CD4-positive, alpha-beta T cell treated with Interleukin-1 beta for 1 hour (primary cell): ENCODE measurements at places on chromosomes 1 and 21.

- DNase-seq, result no peak
These were observed 13.6 kb upstream of the ARHGEF16 start for GRCh38 chr1:3440711-3441409.

DNA sequence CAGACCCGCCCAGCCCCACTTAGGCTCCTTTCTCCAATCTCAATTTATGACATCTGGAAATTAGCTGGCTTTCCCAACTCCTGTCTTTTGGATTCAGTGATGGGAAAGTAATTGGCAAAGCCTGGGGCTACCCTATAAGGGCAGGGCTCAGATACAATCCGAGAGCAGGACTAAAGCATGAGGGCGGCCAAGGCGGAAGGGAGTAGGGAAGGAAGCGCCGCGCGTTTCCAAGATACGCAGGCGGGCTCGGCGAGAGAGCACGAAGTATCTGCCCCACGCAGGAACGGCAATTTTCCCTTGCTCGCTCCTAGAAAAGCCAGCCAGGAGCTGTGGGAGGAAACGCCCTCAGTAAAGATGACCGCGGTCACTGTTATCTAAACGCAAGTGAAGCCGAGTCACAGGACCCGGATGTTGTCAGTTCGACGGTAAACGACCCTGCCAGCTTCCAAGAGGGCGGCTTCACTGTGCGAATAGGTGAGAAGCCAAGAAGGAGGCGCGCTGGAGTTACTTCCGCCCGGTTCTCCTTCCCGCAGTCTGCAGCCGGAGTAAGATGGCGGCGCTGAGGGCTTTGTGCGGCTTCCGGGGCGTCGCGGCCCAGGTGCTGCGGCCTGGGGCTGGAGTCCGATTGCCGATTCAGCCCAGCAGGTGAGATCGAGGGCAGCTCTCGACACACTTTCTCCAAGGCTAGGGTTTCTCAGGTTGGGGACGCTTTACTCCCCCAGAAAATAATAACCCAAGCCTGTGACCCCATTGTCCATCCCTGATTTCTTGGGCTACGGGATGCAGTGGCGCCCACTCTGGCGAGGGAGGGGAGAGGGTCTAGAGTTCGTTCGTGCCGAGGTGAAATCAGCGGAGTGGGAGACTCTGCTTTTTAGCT, at the start of gene NDUFS2:
NDUFS2 (plus strand) TSS at position 532 of the 877 bp plus-strand sequence; CDS start at position 551, 19 bp downstream.
- DNase-seq, result peak; percentile 97

GRCh38 chr1:154087574-154087973, 67.3 kb downstream of the NUP210L start:
- no peak for DNase-seq

- no peak for DNase-seq
These were observed 324.6 kb downstream of the CAMTA1 start for GRCh38 chr1:7109901-7110300.

- DNase-seq, result no peak
These were observed 33.1 kb downstream of the MAP3K21 start for GRCh38 chr1:233360525-233361102.

DNA sequence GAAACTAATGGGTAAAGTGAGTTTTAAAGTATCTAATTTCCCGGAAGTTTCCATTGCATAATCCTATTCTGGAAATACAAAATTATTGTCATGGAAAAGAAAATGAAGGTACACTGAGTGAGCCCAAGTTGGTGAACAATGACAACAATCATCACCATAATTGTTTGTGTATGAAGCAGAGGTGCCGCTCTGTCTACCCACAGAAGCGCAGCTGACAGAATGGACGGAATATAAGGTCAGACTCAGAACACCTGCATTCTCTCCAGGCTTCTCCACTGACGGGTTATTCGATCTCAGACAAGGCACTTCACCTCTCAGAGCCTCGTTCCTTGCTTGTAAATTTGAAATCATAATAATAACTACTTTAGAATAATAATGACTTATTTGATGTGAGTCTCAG, 99.1 kb upstream of the NGF start:
- DNase-seq, result no peak

DNA sequence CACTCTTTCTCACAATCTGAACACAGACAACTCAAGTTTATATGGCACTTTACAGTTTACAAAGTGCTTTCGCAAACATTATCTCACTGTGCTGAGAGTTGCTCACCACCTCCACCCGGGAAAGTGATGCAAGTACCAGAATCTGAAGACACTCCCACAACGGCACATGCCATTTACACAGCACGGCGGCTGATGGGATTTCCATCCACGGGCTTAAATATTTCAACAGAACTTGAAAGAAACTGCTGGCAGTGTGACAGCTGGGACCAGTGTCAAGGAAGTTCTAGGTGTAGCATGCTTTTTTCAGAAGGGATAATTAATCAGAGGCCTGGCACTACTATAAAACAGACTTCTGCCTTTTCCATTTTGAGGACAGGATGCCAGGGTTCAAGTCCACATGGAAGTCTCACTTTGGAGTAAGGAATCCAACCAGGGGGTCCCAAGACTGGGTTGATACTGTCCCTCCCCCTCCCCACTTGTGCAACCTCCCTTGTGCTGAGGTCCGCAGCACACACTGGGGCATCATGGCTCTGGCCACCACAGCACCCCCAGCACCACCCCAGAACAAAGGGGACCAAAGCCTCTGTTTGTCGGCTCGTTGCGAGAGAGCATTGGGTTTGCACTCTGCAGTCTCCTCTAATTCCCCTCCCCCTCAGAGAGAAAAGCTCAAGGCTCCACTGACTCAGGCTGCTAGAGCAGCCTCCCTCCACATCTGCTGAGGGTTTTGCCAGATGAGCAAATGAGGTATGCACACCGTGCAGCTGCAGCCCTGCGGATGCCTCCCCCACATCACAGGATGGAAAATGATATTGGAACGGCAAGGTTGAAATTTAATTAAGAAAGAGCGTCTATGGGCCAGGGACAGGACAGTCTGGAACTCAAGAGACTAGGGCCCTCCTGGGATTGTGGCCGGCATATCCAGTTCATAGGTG, 154.9 kb downstream of the TGFBR3 start:
- peak; percentile 17 for DNase-seq

- no peak for DNase-seq
These were observed 1.1 kb downstream of the COL18A1 start for GRCh38 chr21:45405819-45406762.

DNA sequence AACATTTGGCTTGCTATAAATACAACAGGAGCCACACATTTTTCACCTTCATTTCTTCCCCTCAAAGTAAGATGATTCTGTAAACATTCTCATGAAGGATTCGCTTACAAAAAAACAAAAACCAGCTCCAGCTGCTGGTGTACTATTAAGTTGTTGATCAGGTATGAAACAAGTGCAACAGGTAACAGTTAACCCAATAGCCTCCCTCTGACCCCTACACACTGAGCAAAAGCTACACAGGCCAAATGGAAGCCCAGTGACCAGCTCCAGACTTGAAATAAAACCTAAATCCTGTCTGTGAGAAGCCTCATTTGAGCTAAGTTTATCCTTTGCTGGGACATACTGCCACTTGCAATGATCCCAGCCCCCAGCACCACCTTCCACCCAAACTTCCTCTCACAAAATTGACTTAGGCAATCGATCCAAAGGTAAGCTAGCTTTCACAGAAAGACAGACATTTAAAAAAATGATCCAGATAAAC, 991 bp downstream of the TIAM1 start:
- no peak for DNase-seq

DNA sequence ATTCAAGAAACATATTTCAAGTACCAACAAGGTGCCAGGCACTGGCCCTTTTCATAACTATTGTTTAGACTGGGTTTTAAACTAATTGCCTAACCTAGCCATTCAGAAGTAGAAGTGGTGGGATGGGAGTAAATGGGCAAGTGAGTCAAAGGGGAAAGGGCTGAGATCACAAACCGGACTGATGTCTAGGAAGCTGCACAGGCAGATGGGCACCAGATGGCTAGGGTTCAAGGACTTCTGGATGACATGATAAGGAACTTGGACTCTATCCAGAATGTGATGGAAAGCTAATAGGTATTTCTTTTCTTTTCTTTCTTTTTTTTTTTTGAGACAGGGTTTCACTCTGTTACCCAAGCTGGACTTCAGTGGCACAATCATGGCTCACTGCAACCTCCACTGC, 46.6 kb downstream of the LYST start:
- no peak for DNase-seq

- DNase-seq, result peak; percentile 77
These were observed at the start of gene KIF17 for GRCh38 chr1:20717452-20718342. Gene KIF17, minus strand, starts transcription at chr1:20718007. Its CDS starts 301 bp downstream, at chr1:20717706.

GRCh38 chr1:54138994-54139393, 13.8 kb downstream of the CDCP2 start:
- DNase-seq, result no peak

GRCh38 chr1:198176179-198176578, 19.4 kb downstream of the NEK7 start:
- DNase-seq, result no peak

DNA sequence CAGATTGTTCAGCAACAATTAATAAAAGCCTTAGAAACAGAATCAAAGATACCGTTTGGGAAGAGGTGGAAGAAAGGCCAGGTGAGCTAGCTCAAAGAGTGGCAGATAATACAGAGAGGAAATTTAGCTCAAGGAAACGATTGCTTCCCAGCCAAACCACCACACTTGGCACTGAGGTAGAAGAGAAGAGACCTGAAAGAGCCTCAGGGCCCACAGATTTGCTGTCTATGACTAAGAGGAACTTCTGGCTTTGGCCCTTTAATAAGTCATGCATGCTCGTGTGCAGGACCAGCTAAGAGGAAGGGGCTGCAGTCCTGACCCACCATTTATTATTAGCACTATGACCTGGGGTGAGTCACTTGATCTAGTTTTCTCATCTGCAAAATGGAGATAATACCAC, 72.8 kb upstream of the BCL10 start:
- no peak for DNase-seq

GRCh38 chr1:23553231-23554126, 5.8 kb downstream of the ID3 start:
- DNase-seq, result no peak

DNA sequence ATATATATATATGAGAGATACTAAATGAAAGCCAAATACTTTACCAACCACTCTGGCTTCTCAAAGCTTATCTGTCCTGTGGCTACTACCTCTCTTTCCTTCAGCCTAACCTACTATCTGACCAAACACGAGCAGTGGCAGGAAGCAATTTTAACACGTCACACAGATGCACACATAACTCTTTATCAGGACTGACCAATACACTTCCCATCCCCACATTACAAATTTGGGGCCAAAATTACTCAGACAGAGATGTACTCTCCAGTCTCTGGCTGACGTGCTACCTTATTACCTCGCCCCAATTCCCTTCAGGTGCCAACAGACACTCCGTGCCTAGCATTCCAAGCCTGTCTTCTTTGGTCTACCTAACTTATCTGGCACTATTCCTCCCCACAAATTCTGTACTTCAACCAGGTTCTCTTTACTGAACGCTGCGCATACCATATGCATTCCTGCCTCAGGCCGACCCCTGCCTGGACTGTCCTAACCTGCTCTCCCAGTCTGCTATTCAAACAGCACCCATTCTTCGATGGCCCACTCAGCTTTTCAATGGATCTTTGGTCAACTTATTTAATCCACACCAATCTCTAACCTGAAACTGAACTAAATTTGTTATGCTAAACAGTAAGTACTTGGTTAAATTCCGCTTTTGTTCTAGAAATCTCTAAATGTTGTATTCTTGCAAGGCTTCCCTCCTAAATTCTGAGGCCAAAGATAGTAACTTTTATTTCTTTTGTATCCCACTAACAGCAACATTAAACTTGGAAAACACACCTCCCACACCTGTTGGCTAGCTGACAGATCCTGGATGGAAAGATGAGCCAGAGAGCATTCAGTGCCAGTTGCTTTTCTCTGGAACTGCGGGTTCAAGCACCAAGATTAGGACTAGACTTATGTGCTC, 27.9 kb downstream of the RERE start:
- DNase-seq, result no peak

DNA sequence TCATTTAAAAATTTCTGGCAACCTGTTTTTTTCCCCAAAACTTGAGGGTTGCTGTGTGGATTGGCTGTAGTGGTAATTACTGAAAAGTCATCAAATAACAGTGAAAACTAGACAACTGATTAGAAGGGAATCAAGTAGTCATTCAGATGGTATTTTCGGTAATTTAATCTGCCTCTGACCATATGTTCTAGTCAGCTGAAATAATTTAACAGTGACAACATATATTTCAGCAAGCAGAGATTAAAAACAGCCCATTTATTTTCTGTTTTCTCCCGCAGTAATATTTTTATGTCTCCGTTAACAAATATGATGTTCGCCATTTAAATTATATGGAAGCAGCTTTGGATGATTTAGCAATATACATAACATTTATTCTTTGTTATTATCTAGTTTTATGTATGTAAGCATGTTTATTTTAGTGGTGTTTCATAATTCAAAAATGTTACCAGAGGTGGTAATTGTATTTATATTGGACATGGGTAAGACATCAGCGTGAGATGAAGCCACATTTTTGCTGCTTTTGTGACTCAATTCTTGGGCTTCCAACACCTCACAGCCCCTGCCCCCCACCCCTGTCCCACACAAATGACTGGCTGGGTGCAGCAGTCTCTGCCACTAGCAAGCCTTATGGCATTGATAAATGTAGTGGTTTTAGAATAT, 104.4 kb downstream of the GALNT2 start:
- no peak for DNase-seq

- no peak for DNase-seq
These were observed 4.7 kb downstream of the AGPAT3 start for GRCh38 chr21:43869486-43870325.

DNA sequence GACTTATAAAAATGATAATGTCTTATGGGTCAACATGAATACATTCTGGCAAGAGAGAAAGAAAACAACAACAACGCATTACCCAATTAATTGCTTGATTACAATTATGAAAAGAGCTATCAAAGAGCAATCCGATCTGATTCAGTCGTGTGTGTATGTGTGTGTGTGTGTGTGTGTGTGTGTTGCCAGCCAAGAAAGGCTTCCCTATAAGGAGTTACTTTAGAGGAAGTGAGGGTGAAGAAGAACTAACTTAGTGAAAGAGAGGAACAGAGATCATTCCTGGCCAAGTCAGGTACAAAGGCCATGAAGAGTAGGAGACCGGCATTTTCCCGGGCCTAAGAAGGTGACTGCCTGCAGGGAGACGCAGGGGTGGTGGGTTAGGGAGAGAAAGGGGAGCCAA, 9.4 kb downstream of the TMEM35B start:
- no peak for DNase-seq

DNA sequence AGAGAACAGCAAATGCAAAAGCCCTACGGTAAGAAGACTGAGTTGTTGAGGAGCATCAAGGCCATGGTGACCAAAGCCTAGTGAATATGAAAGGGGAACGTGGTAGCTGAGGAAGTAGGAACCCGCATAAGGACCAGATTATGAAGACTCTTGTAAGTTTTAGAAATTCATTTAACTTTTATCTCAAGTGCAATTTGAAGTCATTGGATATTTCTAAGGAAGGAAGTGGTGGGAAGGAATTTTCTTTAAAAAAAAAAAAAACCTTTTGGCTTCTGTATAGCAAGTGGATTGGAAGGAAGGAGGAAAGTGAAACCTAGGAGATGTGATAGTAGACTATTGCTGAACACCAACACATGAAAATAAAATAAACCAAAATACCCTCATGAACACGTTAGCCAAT, 119.0 kb downstream of the TNFSF18 start:
- no peak for DNase-seq
